ENCODE measurements at places on chromosomes 5 and 9.
A peak's percentile ranks its signal among the peaks of the same experiment; 100 is the strongest.

DNA sequence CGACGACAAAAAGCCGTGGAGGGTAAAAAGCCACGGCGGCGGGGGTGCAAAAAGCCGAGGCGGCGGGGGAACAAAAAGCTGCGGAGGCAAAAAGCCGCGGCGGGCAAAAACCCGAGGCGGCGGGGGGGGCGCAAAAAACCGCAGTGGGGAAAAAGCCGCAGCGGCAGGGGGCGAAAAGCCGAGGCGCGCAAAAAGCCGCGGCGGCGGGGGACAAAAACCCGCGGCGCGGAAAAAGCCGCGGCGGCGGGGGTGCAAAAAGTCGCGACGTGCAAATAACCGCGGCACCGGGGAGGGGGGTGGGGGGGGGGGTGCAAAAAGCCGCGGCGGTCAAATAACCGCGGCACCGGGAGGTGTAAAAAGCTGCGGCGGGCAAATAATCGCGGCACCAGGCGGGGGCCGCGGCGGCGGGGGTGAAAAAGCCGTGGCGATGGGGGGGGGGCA, 511.5 kb downstream of the FOXD4L5 start:
- DNase-seq = no peak
- no peak overlapping the region for H3K4me3 ChIP-seq
- no peaks in the 10 kb centered on the region for H3K4me1 ChIP-seq

DNA sequence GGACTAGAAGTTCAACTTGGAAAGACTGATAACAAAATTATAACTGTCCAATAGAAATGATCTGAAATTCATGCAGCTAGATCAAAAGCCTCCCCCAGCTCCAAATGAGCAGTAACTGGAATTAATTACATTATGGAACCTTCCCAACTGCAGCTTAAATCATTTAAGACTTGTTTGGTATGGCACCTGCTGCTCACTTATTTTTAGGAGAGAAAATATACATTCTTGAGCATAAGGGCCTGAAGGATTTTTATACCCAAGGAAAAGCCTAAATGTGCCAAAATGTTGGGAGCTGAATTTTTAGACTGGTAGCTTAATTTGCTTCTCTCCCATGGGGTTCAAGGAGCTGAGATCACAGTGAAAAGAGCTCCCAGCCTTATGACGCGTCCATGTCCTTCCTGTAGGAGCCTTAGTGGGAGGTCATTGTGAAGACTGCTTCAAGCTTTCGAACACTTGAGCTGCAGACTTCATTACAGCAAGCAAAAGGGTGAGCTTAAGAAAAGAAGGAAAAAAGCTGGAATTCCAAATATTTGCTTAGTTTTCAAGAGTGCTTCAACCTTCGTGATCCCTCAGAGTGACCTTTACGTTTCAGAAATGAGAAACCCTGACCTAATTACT, 276.0 kb downstream of the DMAC1 start:
- no peak overlapping the region for H3K4me3 ChIP-seq
- DNase-seq = no peak
- H3K36me3 ChIP-seq = no peaks in the 10 kb centered on the region
- H3K27me3 ChIP-seq = no peaks in the 10 kb centered on the region

DNA sequence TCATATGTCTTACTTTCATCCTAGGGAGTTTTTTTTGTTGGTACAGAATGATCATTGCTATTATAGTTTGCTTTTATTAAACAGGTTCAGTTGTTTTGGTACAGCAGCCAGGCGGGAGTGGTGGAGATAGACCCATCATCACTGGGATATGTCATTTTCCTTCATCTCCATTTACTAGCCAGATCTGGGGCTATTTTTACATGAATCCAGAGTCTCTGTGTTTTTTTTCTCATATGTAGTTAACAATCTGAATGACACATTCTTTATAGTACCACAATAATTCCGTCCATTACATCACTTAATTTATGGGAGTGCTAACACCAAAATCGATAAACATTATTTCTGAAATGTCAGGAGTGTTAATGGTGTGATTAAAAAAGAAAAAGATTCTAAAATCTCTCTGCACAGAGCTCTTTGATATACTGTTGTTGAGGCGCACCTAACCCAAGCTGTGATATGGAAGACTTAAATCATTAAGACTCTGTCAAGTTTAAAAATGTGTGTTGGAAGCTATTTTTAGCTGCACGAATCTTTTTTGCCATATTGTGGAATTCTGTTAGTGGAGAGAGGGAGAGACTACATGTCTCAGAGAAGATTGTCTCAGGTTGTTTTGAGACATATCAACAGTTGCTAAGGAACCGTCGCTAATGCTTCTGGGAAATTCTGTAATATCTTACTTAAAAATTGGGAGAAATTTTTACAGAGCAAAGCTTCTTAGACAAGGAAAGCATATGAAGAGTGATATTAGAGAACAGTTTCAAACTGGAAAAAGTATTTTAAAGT, 59.6 kb downstream of the RPS23 start:
- H3K27ac ChIP-seq = no peak overlapping the region
- H3K36me3 ChIP-seq = no peaks in the 10 kb centered on the region
- no peak for DNase-seq
- no peaks in the 10 kb centered on the region for H3K27me3 ChIP-seq
- no peak overlapping the region for H3K4me3 ChIP-seq

DNA sequence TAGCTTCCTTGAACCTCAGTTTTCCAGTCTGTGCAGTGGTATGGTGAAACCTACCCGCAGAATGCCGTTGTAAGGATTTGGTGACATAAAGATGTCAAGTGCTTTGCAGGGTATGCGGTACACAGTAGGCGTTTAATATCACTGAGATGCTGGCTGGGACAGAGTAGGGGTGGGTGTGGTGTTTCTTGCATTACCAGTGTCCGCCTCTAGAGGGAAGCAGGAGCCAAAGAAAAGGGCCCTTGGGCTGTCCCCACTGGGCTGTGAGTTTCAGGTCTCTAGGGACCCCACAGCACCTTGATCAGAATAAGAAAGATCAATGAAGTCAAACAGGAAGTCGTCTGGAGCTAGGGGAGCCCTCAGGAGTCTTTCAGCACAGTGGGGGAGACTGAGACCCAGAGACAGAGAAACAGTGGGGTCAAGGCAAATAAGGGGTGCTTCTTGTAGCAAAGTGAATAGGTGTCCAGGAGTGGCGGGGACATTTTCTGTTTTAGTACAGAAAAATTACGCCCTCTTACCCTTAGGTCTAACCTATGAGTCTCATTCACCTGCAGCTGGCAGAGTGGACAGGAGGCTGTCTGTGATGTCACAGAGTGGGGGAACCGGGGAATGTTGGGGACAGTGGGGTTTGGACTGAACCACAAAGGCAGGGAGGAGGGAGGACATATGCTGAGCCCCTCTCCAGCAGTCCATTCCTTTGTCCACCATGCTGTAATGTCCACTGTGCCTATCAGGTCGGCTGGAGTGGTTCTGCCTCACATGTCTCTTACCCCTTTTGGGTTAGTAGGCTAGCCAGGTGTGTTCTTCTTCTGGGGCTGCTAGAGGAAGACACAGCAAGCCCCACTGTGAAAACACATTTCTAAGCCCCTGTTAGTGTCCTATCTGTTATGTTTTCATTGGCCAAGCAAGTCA, 4.7 kb upstream of the TEX53 start:
- peaks cover 15% of the 10 kb centered on the region for H3K4me1 ChIP-seq
- H3K4me3 ChIP-seq = no peak overlapping the region
- H3K27ac ChIP-seq = no peak overlapping the region
- DNase-seq = peak; percentile 85
- no peaks in the 10 kb centered on the region for H3K27me3 ChIP-seq
- no peaks in the 10 kb centered on the region for H3K36me3 ChIP-seq

- DNase-seq = no peak
- peaks cover 8% of the 10 kb centered on the region for H3K27me3 ChIP-seq
- no peak overlapping the region for H3K4me3 ChIP-seq
- no peak overlapping the region for H3K27ac ChIP-seq
- peaks cover 6% of the 10 kb centered on the region for H3K36me3 ChIP-seq
- H3K4me1 ChIP-seq = no peaks in the 10 kb centered on the region
Observed at GRCh38 chr9:126248680-126249079, 77.9 kb upstream of the MVB12B start.
